Cardiac muscle cell (in vitro differentiated cells and primary cell): ENCODE measurements at places on chromosomes 1 and 21. TPM values are rescaled to one million over a fixed set of nuclear protein-coding genes. Genes with fewer than 3 reads are reported as not detected.

GRCh38 chr1:150159550-150159949, 9.8 kb downstream of the PLEKHO1 start:
- no peak for DNase-seq

DNA sequence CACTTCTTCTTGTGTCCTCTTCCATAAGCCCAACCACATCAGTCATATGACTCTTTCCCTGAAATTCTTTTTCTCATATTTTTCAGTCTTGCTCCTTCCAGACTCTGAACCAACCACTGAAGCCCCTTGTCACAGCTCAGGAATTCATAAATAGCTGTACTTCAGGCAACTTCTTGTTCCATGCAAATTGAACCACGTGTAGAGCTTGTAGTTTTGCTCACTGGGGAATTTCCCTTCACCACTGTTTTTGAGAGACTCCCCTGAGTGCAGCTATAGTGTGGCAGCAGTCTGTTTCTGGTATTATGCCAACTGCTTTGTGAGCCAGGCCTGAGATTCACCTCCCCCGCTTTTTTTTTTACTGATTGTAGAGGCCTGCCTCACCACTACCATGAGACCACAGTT, 150.3 kb upstream of the SPAG17 start:
- DNase-seq, result no peak

DNA sequence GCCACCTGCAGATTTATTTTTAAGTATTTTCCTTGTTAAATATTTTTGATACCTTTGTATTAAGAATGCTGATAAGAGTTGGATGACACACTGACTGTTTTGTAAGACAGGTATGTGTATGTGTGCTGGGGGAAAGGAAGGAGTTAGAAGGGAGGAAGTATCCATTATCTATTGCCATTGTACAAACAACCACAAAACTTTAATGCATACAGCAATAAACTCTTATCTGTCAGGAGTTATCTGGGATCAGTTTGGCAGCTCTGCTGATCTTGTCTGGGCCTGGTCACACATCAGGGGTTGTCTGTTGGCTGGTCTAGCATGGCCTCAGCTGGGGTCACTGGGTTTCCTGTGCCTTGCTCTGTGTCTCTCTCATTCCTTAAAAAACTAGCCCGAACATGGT, 423.9 kb upstream of the USP24 start:
- DNase-seq, result no peak

DNA sequence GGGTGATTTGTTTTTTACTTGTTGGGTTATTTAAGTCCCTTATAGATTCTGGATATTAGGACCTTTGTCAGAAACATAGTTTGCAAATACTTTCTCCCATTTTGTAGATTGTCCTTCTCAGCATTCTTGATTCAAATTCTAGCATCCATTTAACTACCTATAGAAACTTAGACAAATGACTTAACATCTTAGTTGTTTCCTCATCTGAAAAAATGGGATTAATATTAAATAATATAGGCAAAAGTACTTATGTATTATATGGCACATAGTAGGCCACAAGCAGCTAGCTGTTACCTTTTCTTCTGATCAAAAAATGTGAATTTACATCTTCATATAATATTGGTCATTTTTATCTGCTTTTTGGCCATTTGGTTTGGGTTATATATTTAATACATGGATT, 307.5 kb downstream of the ZP4 start:
- no peak for DNase-seq

DNA sequence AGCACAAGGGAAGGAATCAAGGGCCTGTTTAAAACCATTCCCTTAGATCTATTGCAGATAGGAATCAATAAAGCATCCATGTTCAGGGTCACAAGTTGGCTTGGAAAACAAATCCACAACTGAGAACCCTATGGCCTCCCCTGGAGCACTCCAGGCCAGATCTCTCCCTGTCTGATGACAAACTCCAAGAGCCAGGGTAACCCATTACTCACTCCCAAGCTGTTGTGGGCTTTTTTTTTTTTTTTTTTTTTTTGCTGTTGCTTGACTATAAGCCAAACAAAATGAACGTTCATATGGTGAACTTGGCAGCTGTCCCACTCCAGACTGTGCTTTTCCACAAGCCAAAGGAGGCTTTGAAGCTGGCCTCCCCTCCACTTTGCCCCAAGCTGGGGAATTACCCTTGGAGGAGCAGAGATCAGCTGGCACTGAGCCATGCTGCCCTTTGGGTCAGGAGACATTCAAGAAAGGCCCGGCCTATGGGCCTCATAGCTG, 35.7 kb upstream of the VAV3 start:
- DNase-seq, result peak; percentile 93

GRCh38 chr1:155038602-155039307, 5.1 kb downstream of the DCST1 start:
- DNase-seq, result no peak

DNA sequence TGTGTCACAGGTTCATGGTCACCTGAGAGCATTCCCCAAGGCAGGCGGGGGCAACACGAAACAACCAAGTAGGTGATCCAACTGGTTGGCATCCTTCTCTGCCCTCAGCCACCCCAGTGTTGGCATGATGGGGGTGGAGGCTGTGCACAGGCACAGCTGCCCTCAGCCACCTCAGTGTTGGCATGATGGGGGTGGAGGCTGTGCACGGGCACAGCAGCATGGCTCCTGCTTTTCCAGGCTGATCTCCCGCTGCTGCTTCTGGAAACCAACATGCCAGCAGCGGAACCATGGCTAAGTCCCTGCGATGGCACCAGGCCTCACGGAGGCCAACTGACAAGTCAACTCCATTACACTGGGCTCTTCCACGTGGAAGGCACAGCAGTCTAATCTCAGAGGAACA, 447.8 kb downstream of the PTPRU start:
- DNase-seq, result no peak

- no peak for DNase-seq
Observed at GRCh38 chr1:20080441-20081352, 10.7 kb downstream of the PLA2G5 start.

GRCh38 chr1:165999826-166000225, 167.0 kb downstream of the FAM78B start:
- DNase-seq, result no peak

GRCh38 chr21:45129189-45129923, 55.0 kb downstream of the ADARB1 start:
- DNase-seq, result no peak

DNA sequence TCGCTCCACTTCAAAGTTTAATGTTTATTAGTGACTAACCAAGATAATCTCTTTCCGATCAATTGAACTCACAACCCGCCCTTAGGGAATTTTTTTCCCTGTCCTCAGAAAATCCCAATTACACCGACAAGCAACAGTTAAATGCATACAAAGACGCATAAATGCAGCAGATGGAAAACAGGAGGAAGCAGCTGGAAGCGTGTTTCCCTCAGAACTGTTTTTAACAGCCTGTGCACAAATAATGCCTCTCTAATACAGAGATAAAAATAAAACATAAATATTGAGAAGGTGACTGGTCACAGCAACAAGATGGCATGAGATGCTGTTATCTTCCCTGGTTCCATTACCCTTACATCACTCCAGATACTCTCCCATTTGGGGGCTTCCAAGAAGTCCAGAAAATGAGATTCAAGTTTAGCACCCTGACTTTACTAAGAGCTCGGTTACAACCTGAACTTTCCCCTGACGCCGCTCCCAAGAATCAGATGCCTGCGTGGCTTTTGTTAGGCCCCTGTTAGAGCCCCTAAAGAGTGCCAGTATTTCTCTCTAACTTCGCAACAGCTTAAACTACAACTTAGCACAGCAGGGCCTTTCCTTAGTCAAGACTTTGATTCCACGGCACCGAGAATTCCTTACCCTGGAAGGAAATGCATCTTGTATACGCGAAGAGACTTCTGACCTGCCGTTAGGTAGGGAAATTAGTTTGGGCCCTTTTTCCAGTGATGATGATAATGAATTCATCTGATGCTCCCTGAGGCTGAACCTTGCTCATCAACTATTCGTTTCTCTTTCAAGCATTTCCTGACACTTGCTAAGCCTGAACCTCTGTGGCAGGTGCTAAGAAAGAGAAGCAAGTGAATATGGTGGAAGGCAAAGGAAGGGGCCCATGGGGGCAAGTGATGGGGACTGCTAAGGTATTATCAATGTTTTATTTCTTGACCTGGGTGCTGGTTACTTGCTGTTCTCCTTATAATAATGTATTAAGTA, 137.7 kb upstream of the SMYD2 start:
- no peak for DNase-seq

DNA sequence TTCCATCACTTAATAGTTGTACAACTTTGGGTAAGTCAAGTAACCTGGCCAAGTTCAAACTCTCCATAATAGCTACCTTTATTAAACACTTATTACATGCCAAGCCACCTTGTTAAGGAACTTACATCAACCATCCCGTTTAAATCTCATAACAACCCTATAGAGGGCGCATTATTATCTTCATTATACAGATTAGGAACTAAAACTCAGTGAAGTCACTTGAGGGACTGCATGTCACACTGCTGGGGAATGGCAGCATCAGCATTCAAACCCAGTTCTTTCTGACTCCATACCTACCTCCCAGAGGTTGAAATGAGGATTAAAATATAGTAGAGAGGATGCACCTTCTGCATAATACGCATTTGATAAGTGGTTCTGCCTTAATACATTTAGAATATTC, 47.1 kb upstream of the PLA2G2C start:
- peak; percentile 28 for DNase-seq

GRCh38 chr1:240516069-240516468, 95.9 kb downstream of the GREM2 start:
- no peak for DNase-seq

DNA sequence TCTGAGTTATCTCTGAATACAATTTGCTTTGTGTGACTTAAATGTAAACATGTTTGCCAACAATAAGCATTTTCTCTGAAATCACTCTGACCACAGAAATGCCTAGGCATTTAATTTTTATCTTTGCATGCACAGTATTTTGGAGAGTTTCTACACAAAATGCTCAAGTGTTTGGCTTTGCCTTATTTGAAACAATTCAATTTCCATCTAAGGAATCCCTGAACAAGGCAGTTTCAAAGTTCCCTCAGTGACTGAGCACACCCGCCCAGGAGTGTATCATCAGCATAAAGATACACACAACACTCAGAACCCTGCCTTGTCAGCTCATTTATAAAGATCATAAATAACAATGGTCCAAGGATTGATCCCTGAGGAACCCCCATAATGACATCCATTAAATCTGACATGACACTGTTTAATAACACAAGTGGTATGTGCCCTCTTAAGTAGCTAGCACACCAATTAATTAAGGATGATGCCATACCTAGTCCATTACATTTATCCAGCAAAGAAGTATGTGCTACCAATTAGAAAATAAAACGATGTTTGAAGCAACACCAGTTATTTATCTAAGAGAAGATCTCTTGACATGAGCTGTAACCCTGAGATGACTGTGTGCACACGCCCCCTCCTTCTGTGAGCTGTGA, 585.8 kb downstream of the ADGRL2 start:
- no peak for DNase-seq

- DNase-seq, result no peak
Observed at GRCh38 chr1:4425892-4426291, 228.5 kb upstream of the AJAP1 start.

- DNase-seq, result no peak
Observed at GRCh38 chr1:189596197-189596596, 881.5 kb downstream of the BRINP3 start.

DNA sequence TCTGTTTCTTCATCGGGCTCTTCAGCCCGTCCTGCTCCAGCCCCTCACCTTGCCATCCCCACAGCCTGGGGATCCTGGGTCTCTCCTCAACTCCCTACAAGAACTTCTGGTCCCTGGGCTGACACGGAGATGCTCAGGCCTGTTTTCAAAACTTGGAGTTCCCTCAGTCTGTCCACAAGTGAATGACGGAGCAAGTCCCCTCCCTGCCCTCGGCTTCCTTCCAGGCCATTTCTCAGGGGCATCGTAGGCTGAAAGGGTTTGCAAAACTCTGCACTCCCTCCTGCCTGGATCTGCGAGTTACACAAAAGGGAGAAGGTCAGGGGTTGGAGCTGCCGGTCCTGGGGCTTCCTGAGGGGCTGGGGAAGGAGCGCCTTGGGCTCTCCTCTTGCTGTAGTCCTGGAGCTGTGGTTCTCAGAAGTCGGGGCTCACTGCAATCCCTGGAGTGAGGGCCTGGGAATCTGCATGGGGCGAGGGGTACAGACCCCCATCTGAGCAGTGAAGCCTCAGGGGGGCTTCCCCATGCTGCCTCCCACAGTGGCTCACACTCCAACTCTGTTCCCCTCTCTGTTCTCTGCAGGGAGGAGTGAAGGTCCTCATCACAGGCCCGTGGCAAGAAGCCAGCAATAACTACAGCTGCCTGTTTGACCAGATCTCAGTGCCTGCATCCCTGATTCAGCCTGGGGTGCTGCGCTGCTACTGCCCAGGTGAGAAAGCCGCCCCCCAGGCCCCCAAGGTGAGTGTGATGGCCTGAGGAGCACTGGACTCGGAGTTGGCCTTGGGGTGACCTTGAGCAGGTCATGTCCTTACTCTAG, 100.6 kb upstream of the VAMP3 start:
- DNase-seq, result no peak

GRCh38 chr21:40837456-40837855, 9.5 kb downstream of the DSCAM start:
- DNase-seq, result no peak

GRCh38 chr1:181089017-181089675, 646 bp downstream of the IER5 start:
- DNase-seq, result peak; percentile 66

DNA sequence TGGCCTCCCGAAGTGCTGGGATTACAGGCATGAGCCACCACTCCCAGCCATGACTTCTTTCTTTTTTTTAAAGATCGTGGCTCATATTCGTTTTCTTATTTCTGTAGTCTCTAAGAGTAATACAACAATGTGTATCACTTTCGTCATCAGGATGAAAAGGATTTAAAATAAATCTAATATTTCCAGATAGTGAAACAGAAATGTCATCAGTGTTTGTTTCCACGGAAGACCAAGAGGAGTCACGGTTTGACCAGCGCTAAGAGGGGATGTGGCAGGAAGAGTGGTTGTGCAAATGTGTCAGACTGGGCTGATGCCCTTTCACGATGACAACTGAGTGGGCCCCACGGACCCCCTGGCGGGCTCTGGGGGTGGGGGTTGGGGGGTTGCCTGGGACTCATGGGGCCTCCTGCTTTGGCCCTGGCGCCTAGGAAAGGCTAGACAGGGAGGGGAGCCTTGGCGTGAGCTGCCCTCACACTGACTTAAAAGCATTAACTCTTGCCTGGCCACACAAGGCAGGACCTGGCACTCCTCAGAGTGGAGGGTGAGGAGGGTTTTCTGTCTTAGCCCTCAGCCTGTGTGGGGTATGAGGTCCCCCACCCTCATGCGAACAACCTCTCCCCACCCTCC, 8.4 kb downstream of the SOX13 start:
- no peak for DNase-seq

- DNase-seq, result no peak
Observed at GRCh38 chr1:245432228-245432875, 277.6 kb downstream of the KIF26B start.

The RPTN gene
- polyA plus RNA-seq, result not detected in 2 replicates

The CD48 gene
- 0.26 TPM in 1 of 2 replicates, not detected in the other for polyA plus RNA-seq

The S100A2 gene
- polyA plus RNA-seq, result 2.3 and 3.7 TPM in 2 replicates

The OLIG2 gene
- not detected in 2 replicates for polyA plus RNA-seq

The LPGAT1 gene
- 18.3 and 18.5 TPM in 2 replicates for polyA plus RNA-seq

The WASF2 gene
- polyA plus RNA-seq, result 53.4 and 69.2 TPM in 2 replicates

The RXRG gene
- polyA plus RNA-seq, result 296 and 429 TPM in 2 replicates

The PAQR6 gene
- polyA plus RNA-seq, result 23.3 and 40.1 TPM in 2 replicates

The CLDN14 gene
- not detected in 2 replicates for polyA plus RNA-seq

The TTC22 gene
- polyA plus RNA-seq, result not detected in 2 replicates

The SMG5 gene
- 79.5 and 95.5 TPM in 2 replicates for polyA plus RNA-seq
